Sigmoid colon (tissue), 7 donors: ENCODE measurements at places on chromosomes 11 and 22. TPM values are rescaled to one million over a fixed set of nuclear protein-coding genes. Genes with fewer than 3 reads are reported as not detected.

ABCG4 gene
- not detected for total RNA-seq

TRIM51 gene
- not detected for total RNA-seq

ME3 gene
- 33.5 TPM for total RNA-seq

DNA sequence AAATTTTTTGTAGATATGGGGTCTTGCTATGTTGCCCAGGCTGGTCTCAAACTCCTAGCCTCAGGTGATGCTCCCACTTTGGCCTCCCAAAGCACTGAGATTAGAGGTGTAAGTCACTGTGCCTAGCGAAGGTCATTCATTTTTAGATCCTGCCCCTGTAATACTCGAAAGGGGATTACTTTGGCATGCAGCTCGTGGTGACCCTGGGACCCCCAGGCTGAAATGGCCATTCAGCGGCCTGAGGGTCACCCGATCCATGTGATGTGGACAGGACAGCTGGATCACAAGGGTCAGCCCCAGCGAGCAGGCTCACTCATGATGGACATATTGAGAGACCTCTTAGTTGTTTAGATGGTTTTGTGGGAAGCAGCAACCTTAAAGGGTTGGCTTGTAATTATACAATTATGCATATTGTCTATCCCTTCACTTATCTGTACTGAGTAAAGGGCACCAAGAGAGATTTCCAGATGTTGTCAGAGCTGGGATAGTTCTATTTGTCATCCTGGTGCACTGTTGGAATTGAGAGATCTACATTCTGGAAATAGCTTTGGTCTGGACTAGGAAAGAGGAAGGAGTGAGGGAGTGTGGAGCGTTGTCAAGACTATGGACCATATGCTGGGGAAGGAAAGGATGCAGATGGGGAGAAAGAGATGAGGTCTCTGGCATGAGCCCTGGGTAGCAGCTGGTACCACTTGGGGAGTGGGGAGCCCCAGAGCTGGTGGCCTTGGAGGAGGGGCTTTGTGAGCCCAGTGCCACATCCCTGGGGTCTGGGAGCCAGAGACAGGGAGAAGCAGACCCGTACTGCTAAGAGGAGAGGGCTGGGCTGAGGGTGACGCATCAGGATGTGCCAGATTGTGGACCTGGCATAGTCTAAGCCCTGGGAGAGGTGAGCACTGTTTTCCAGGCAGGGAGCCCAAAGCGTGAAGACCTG lies 15.5 kb downstream of the RHBDD3 start:
- DNase-seq, result no peak

- peak; percentile 86 for DNase-seq
Observed at GRCh38 chr22:32985899-32986765, 72.0 kb downstream of the SYN3 start.

- no peak for DNase-seq
Observed at GRCh38 chr11:36441610-36442208, 68.4 kb downstream of the TRAF6 start.

DNA sequence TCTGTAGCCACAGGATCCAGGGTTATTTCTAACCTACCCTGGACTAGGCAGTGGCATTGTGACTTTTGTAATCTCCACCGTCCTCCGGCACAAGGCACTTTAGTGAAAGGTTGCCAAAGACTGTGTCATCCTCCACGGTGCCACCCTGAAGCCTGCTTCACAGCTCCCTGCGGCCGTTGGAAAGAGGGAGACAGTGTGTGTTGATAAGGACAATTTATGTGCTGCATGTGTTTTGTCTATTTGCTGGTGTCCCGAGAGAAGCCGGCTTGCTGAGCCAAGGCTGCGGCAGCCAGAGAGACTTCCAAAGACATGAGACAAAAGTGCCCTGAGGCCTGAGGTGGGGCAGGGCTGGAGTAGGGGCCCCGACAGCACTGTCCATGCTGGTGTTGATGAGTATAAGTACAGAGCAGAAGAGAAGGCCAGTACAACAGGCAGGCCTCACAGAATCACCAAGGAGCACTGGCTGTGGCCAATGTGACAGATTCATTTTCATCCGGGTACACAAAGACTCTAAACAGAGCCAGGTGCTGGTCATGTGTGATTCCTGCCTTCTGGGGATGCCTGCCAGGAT lies 40.9 kb downstream of the GALNT18 start:
- no peak for DNase-seq

DNA sequence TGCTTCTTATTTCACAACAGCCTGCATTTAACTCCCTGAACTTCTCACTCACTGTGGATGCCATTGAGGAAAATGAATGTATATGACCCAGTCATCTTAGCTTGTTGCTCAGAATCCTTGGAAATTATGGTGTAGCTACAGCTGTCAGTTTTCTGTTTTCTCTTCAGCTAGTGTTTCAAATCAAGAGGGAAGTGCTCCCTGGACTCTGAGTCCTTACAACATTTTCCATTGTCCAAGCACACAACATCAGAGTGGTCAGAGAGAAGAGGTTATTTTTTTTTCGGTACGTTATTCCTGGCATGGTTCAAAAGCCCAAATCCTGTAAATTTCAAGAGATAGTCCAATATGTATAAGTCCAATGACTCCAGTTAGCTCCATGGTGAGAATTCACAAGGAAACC lies 23.6 kb downstream of the MS4A6A start:
- no peak for DNase-seq

DNA sequence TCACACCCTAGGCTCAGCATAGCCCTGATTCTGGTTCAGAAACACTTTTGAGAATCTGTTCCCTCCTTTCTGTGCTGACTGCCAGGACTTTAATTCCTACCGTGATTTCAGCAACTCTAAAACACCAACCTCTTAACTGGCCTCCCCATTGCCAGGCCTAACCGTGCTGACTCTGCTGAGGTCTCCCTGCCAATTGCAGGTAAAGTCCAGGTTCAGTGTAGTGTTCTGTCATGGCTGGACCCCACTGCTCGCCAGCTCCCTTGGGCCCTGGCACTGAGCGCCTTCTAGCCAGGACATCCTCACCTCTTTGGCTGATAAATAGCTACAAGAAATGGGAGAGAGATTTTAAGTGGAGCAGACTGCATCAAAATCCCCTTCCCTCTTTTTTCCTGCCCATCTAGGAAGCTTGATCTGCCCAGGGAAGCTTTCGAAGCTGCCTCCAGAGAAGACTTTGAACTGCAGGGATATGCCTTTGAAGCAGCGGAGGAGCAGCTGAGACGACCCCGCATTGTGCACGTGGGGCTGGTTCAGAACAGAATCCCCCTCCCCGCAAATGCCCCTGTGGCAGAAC lies 4.7 kb downstream of the UPB1 start:
- DNase-seq, result no peak
